DND-41 (cell line): ENCODE measurements at places on chromosomes 6 and 20.

DNA sequence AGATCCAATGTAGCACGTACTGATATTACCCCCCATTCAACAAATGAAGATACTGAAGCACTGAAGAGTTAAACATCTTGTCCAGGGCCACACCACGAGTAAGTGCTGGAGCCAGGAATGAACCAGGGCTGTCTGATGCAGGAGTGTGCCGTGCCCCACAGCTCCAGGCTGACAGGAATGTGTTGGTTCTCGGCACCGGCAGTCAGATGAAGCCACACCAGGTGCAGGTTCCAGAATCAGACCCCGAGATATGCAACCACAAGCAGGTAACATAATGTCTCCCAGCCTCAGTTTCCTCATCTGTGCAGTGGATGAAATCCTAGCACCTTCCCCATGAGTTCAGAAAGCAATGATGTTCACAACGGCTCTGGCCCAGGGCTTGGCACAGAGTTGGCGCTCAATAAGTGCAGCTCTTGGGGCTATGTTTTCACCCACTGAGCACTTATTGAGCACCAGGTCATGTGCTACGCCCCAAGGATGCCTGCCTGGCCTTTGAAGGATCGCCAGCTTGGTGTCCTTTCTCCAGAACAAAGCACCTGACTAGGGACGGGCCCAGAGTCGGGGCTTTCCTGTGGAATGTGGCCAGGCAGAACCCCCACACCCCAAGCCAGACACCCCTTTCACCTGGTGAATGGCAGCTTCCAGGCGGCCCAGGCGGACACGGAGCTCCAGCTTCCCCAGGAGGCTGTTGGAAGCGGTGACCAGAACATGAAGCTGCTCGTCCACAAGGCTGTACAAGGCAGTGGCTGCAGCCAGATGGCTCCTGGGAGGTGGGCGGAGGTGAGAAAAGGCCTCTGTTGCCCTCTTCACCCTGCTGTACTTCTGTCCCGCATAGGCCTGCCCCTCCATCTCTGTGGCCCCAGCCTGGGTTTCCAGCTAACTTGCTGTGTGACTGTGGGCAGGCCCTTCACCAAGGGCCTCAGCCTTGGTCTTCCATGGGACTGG lies 41.3 kb downstream of the KIAA1755 start:
- no peak for DNase-seq

- DNase-seq, result no peak
Observed at GRCh38 chr6:29552512-29553051, 7.0 kb downstream of the UBD start.

DNA sequence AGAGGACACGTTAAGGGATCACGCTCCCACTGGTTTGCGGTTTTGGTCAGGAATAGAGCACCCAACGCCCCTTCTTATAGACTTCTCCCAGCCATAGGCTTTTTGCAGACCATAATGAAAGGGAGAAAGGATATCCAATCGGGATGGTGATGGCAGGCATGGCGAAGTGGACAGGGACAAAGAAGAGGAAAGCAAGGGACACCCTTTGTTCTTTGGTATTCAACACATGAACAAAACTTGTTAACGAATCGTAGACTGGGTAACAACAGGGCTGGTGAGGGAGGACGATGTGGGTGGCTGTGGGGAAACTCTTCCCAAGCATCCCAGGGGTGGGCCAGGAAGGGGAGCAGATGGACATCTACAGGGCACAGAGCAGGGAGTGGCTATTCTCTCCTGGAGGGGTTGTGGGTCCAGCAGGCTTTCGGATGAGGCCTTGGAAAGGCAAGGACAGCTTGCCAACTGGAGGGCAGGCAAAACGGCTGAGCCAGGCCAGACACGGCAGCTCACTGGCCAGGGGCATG lies 1.4 kb upstream of the HSP90AB1 start:
- DNase-seq, result no peak

GRCh38 chr6:115899730-115900282 lies 160.9 kb downstream of the FRK start:
- no peak for DNase-seq

- DNase-seq, result no peak
Observed at GRCh38 chr6:28383235-28384142, 16.1 kb downstream of the ZSCAN12 start.

GRCh38 chr20:17806739-17807441 lies 107.1 kb downstream of the BANF2 start:
- no peak for DNase-seq

GRCh38 chr20:60283281-60283680 lies 325.1 kb downstream of the CDH26 start:
- no peak for DNase-seq

- no peak for DNase-seq
Observed at GRCh38 chr6:551829-552350, 105.0 kb downstream of the HUS1B start.
